ENCODE measurements at places on chromosomes 4 and X. TPM values are rescaled to one million over a fixed set of nuclear protein-coding genes. Genes with fewer than 3 reads are reported as not detected.

- no peak overlapping the region for H3K27ac ChIP-seq
- H3K4me1 ChIP-seq, result no peaks in the 10 kb centered on the region
- H3K4me3 ChIP-seq, result no peak overlapping the region
- no peak for DNase-seq
- no peaks in the 10 kb centered on the region for H3K36me3 ChIP-seq
Observed at GRCh38 chr4:73664470-73664869, 44.2 kb upstream of the RASSF6 start.

CLCN5 gene
- 12.9 TPM for total RNA-seq

GRCh38 chr4:101191302-101192098 is 155.8 kb downstream of the PPP3CA start:
- H3K36me3 ChIP-seq, result no peaks in the 10 kb centered on the region
- peaks cover 34% of the 10 kb centered on the region for H3K4me1 ChIP-seq
- H3K27ac ChIP-seq, result peak overlapping the region; percentile 58
- H3K27me3 ChIP-seq, result no peaks in the 10 kb centered on the region

- H3K27me3 ChIP-seq, result no peaks in the 10 kb centered on the region
- no peaks in the 10 kb centered on the region for H3K36me3 ChIP-seq
- H3K4me1 ChIP-seq, result no peaks in the 10 kb centered on the region
- no peak overlapping the region for H3K4me3 ChIP-seq
- DNase-seq, result no peak
Observed at GRCh38 chrX:38664285-38664684, 102.9 kb downstream of the TSPAN7 start.

HNRNPD gene
- total RNA-seq, result 146 TPM

Measured in lower lobe of right lung (tissue), 2 donors.